ENCODE measurements at places on chromosomes 4 and X. TPM values are rescaled to one million over a fixed set of nuclear protein-coding genes. Genes with fewer than 3 reads are reported as not detected.

- no peak for DNase-seq
Observed at GRCh38 chr4:37693450-37694190, 7.4 kb upstream of the RELL1 start.

- peak; percentile 78 for DNase-seq
Observed at GRCh38 chrX:102599084-102599950, at the start of gene ARMCX5. Gene ARMCX5, plus strand, starts transcription at chrX:102599515. Its CDS starts 2,627 bp downstream, at chrX:102602142.

GRCh38 chr4:127251423-127251822 is 381.3 kb upstream of the INTU start:
- DNase-seq = no peak

Gene TRPC5OS
- not detected for total RNA-seq

DNA sequence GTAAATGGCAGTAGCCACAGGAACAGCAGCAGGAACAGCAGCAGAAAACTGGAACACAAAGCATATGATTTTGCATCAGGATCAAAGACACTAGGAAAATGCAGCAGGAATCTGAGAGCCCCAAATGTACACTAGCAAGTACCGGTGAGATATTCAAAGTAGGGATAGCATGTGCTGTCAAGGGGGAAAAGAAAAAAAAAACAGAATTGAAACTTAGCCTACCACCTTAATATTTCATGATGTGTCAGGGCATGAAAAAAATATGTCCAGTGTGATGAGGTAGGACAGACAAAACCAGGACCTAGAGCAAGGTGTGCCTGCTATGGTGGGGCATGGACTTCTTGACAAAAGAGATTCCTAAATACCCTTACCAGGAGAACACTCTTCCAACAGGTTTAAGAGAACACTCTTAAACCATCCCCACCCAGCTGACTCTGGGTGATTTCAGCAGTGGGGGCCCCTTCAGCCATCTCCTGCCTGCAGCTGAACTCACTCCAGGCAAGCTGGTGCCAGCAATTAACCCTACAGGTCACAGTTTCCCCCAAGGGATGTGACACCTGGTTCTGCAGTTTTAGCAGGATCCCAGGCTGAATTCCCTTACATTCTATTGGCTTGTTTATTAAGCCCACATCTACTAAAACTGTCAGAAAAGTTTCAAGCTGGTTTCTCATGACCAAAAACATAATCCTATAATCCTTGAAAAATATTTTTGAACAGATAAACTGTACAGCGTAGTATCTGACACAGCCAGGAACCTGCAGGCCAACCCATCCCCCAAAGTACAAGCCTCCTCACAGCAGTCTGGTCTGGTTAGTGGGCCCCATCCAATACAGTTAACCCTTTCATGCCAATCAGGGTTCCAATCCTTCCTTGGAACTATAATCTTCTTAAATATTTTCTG is 62.9 kb upstream of the FMR1 start:
- DNase-seq = no peak

DNA sequence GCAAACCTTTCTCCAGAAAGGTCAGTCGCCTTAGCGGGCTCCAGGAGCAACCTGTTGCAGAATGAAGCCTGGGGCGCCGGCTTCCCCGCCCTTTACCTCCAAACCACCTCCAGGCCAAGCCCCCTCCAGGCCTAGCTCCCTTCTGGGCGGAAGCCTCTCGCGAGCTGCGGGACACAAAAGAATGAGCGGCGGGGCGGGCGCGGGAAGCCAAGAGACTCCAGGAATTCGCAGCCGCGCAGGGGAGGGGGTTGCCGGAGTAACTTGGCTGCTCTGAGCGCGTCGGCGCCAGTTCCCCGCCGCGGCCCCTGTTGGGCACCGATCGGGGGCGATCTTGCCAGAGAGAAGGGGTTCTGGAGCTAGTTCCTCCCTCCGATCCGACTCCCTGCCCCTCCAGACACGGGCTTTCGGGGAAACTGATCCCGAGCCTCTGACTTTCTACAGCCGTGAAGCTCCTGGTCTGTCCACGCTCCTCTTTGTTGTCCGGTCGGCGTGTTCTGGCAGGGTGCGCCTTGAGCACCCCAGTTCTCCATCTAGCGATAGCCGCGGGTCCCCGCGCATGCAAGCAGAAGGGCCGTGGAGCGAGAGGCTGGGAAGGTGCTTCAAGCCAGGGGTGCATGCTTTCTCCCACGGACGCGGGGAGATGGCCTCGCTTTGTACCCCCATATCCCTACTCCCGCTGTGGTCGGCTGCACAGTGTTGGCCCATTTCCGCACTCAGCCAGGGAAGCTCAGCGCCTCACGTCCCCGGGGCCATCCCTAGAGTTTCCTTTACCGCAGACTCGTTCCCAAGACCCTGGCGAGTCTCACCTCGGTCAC is 1.2 kb downstream of the PROM1 start:
- no peak for DNase-seq

DNA sequence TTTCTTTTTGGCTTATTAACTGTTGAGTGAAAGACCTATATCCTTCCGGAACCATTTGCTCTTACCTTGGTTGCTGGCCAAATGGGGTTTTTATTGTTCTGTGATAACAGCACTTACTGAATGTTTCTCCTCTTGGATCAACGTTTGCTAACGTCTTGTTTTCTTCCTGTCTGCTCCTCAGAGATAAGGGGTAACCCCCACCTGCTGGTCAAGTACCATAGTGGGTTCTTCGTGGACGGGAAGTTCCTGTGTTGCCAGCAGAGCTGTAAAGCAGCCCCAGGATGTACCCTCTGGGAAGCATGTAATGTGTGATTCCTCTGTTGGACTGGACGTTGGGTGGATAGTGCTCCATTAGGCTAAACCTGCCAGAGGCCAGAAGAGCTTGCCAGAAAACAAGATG is 15.3 kb downstream of the BMX start:
- no peak for DNase-seq

Gene VSIG4
- 0.64 TPM for total RNA-seq

GRCh38 chr4:89619206-89619962 is 217.6 kb downstream of the SNCA start:
- DNase-seq = no peak

DNA sequence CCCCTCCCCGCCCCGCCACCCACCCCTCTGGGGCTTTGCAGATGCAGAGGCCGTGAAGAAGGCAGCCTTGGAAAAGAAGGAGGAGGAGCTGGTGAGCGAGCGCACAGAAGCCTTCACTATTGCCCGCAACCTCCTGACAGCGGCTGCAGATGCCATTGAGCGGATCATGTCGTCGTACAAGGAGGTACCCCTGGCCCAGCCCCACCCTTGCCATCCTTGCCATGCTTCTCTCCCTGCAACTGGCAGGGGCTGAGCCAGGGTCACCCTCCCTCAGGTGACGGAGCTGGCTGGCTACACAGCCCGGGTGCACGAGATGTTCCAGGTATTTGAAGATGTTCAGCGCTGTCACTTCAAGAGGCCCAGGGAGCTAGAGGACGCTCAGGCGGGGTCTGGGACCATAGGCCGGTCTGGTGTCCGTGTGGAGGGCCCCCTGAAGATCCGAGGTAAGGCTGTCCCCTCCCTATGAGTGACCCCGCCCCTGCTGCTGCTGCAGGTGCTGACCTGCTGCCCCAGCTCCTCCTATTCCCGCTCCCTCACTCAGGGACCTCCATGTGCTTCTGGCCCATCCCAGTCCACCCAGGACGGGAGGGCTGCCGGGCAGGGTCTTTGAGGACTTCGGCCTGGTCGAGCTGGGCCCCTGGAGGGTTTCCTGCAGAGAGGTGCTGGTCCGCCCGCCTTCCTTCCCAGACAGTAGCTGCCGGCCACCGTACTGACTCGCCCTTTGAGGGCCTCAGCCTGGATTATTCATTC is 11.6 kb downstream of the ABCD1 start:
- DNase-seq = no peak

DNA sequence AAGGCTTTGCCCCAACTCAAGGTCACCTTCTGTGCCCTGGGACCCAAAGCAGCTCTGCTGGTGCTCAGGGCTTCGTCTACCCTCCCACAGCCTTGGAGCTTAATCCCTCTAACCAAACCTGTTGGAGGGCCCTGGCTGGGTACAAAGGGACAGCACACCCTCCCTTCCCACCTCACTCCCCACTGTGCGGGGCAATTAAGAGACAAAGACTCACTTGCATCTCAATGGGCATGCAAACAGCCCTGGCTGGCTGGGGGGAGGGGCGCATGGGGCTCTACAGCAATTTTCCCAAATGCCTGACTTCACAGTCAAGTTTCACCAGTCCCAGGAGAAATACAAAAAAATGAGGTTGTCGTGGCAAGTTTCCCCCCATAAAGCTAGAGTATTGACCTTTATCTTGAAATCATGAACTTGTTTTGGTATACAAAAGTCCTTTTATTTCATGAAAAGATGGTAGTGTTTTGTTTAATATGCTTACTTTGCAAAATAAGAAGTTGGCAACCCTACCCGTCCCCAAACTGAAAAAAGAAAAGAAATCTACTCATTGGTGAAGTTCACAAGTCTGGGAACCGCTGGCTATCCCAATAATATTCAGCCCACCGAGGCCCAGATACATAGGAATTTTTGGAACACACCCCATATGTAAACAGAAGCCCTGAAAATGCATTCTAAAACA is 4.1 kb upstream of the CD99L2 start:
- DNase-seq = no peak

- no peak for DNase-seq
Observed at GRCh38 chr4:82906469-82906868, 5.9 kb downstream of the THAP9 start.

DNA sequence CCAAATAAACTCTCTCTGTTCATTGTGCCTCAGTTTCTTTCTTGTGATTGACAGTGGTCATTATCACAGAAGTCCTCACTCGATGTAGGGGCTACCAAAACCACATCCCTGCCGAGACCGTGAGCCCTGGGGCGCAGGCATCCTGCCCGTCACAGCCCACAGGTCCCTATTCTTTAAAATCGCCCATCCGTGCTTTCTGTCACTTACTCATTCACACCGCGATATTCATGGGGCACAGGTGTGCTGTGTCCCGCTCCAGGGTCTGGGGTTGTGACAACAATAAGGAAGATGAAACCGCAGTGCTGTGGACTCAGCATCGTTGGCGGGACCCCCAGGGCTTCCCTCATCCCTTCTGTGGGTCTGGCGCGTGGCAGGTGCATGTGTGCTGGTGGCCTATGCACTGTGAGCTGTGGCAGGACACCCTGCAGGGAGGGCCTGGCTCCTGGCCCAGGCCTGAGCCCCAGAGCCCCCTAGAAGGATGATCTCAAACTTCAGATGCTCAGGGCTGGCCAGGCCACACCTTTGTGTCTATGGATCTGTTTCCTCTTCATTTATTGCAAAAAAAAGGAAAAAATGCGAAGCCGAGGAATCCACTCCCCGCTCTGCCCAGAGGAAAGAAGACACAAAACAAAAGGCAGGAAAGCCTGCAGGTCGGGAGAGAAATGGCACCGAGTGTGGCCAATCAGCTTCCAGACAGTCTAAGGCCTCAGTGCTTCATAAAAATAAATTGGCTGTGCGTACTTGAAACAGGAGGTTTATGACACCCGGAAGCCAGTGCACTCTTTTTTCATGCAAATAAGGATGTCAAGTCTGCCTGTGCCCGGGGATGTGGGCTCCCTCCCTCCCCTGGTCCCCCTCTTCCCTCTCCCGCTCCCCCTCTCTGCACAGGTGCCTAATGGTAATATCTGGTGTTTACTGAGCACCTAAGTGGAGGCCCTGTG is 109.5 kb upstream of the ADRA2C start:
- no peak for DNase-seq

- DNase-seq = no peak
Observed at GRCh38 chrX:39874202-39874816, 223.4 kb downstream of the BCOR start.

Gene ASB9
- 0.18 TPM for total RNA-seq

Gene CACNA1F
- total RNA-seq = 0.24 TPM

GRCh38 chr4:64756016-64756415 is 346.8 kb upstream of the TECRL start:
- no peak for DNase-seq
